ENCODE measurements at places on chromosomes 7 and 10.

DNA sequence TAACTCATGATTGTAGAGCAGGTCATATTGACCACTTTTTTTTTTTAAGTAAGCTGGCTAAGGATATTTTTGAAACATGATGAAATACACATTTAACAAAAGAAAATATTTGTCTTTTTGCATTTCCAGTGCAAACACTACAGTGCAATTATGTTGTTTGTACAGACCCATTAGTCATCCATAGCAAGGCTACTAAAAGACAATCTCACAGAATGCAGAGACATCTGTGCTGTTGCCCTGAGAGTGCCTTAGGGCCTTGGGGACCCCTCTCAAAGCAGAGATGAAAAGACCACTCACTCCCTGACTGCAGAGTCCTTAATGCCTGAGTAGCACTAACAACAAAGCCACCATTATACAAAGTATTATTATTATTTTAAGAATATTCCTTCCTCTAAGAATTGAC is 104.5 kb downstream of the NRCAM start:
- no peak for DNase-seq

DNA sequence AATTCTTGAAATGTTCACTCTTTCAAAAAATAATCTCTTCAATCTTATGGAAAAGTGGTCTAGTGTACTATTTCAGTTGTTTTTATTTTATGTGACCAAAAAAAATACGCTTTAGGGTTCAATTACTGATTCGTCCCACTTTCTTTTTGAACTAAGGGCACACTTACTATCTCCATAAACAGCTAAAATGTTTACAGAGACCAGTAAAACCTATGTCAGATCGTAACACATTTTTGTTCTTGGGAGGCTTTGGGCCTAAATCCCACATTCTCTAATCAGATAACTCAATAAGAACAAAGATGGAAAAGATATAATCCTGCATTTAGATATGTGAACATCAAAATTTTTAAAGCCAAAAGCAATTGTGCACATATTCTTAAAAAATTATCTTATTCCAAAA is 29.8 kb upstream of the EPC1 start:
- no peak for DNase-seq

DNA sequence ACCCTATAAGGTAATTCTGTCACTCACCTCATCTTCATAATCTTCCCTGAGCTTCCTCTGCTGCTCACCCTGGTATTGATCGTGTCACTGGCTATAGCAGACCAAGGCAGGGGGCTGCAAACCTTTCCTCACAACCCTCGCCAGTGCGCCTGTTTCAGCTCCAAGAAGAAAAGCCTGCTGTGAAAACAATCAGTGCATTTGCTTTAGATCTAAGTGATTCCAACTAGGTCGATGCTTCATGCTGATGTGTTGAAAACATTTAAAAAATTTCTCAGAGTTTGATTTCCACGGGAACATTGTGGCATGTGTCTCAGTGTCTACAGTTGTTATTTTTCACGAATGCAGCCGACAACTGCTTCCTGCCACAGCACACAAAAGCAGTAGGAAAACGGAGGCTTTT is 27.3 kb downstream of the POU6F2 start:
- DNase-seq: no peak

GRCh38 chr7:130227883-130228575 is 20.4 kb downstream of the SSMEM1 start:
- DNase-seq: no peak

DNA sequence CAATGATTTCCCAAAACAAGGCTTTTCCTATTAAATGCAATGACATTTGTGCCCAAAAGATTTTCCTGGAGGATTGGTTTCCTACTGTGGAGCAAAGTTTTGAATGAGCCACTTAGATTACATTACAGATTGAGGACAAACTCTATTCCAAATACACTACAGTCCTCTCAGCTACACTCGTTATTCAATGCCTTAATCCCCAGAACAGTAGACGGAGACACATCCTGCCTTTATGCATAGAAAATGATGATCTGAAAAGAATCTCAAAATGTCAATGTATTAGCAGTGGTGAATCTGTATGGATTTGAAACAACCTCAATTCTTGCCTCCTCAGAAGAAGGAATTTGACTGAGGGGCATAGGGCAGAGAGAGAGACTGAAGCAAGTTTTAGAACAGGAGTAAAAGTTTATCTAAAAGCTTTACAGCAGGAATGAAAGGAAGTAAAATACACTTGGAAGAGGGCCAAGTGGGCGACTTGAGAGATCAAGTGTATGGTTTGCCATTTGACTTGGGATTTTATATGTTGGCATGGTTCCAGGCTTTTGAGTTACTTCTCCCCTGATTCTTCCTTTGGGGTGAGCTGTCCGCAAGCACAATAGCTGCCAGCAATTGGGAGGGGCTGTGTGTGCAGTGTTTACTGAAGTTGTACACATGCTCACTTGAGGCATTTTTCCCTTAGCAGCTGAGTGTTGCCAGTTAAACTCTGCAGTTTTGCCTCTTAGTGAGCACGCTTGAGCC is 891.9 kb upstream of the MBL2 start:
- no peak for DNase-seq
